ENCODE measurements at places on chromosomes 3 and 15.

DNA sequence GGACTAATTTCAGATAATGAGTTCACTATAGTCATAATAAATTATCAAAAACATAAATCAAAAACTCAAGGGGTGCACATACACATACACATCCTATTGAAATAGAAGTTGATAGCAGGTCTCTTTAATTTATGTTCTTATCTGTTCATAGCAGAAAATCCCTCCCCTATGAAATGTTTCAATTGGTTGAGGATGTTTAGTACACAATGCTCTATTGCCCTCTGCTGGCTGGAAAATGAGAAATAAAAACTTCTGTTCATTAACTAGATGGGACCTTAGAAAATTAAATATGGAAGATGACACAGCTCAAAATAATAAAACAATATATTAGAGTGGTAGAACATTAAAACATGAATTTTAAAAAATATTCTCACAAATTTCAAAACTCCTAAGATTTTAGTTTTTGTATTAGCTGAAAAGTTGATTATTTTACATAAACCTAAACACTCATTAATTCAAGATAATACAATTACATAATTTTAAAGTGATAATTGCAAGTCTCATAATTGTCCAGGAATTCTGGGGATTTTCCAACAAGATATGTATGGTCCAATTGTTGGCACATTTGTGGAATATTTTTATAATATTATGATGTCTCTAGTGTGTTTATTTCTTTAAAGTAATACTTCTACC lies 735.0 kb downstream of the ROBO1 start:
- no peak for DNase-seq

DNA sequence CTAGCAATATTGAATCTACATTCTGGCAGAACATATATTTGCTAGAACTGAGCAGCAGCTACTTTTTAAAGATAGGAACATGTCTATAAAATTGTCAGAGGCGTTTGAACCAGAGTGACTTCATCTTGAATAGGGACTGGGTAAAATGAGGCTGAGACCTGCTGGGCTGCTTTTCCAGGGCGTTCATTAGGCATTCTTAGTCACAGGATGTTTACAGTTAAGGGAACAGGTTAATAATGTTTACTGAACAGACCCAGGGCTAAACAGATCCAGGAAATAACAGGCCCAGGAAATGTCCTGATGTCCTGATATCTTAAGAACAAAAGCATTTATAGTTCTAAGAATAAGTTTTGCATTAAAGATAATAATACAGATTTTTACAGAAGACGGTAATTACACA lies 34.5 kb upstream of the B3GALNT1 start:
- DNase-seq, result no peak

- DNase-seq, result no peak
Observed at GRCh38 chr3:170762064-170762463, 107.9 kb downstream of the RPL22L1 start.

- no peak for DNase-seq
Observed at GRCh38 chr3:25046911-25047771, 380.9 kb upstream of the RARB start.

- DNase-seq, result no peak
Observed at GRCh38 chr15:57509126-57509525, 82.6 kb upstream of the MYZAP start.

DNA sequence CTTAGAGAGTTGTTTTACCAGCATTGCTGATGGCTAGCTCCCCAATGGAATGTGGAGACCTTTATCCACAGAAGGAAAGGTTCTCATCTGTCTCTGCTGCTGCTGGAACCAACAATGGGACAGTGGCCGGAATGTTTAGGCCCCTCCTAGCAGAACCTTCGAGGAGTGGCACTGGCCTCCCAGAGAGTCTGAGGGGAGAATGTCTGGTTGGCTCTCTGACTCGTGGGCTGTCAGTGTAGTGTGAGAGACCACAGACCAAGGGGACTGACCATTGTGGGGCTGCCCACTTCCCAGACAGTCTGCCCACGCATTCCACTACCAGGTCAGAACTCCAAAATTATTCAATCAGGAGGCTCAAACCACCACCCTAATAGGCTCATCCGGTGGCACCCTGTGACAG lies 5.1 kb downstream of the RASL12 start:
- DNase-seq, result no peak

DNA sequence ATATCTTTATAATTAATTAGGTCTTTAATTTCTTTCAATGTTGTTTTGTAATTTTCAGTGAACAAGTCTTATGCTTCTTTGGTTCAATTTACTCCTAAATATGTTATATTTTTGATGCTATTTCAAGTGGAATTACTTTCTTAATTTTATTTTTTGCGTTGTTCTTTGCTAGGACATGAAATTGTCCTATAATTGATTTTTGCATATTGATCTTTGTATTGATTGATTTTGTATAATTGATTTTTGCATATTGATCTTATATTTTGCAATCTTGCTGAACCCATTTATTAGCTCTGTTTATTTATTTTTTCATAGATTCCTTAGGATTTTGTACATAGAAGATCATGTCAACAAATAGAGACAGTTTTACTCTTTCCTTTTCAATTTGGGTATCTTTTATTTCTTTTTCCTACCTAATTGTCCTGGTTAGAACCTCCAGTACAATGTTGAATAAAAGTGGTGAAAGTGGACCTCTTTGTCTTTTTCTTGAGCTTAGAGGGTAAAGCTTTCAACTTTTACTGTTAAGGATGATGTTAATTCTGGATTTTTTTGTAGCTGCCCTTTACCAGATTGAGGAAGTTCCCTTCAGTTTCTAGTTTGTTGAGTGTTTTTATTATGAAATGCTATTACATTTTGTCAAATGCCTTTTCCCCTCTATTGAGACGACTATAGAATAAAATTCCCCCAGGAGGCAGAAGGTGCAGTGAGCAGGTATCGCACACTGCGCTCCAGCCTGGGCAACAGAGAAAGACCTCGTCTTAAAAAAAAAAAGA lies 36.8 kb upstream of the CCDC50 start:
- DNase-seq, result no peak

DNA sequence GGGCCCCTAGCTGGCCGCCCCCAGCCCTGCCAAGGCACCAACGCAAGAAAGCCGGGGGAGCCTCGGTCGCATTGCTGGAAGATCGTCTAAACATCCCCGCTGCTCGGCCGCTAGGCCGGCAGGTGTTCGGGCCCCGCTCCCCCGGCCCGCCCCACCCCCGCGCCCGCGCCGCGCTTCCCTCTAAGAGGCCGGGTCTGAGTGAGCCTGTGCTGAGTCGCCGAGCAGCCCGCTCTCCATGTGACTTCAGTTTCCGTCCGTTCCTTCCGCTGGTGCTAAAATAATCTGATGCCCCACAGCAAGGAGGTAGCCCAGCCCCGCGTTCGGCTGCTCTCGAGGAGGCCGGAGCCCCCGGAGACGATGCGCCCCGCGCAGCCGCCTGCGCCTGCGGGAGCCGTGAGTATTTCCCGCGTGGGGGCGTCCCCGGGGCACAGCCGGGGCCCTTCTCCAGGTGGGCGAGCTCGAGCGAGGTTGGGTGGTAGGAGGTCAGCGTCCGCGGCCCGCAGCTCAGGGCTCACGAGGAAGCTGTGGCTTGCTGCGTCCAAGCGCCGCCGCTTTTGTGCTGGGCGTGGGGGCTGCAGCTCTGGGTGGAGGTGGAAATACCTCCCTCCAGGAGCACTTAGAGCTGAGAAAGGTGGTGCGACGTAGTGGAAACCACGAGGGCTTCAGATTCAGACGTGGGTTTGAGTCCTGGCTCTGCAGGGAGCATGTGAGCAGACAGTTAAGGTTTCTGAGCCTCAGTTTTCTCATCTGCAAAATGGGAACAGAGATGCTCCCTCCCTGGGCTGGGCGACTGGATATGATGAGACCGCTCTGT lies at the start of gene NRROS:
Gene NRROS, plus strand, starts transcription at position 212 of the 814 bp plus-strand sequence. CDS start 14,846 bp downstream, outside the sequence.
- DNase-seq, result peak; percentile 70

DNA sequence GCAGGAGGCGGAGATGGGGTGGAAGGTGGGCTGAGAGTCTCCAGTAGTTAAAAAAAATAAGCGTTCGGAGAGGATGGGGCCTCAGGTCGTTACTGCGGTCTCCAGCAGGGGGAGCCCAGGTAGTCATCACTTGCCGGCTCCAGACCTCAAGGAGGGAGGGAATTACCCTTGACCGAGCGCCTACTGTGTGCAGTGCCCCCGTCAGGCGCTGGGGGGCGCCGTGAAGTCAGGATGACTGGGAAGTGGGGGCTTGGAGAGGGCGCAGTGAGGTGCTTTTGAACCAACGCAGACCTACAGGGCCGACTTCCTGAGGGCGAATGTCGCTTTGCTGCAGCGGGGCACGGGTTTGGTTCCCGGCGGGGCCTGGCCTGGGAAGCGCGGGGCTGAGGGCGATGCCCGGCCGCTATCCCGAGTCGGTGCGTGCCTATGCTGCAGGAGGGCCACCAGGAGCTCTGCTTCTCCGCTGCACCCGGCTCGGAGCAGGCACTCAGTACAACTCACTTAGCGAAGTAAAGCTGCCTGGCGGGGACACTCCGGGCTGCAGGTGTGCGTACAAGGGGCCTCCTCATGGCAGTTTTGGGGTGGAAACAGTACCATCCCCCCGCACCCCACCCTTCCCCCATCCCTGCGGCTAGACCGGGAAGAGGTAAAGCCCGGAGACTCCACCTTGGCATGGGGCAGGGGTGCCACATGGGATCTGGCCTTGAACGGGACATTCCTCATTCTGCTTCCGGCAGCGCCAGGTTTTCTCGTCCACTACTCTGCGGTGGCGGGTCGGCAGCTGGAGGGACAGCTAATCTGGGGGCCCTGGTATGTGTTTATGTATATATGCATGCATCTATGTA lies 79.8 kb downstream of the RHCG start:
- peak; percentile 67 for DNase-seq

- no peak for DNase-seq
Observed at GRCh38 chr15:39362821-39363561, 217.9 kb upstream of the THBS1 start.

DNA sequence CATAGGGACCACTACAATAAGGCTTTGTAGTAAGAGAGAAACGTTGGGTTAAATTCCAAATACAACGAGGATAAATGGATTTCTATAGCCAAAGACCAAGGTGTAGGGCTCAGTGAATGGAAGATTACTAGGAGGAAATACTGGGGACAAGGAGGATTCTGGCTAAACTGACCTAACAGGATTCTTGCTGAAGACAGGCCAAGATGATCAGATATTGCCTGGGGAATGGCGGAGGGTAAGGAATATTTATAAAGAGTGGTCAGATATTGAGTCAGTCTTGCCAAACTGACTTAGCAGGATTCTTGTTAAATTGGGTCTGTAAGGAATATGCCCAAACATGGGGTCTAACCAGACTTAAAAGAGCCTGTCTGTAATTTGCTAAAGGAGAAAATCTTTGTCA lies 463.8 kb downstream of the EDEM1 start:
- DNase-seq, result no peak

DNA sequence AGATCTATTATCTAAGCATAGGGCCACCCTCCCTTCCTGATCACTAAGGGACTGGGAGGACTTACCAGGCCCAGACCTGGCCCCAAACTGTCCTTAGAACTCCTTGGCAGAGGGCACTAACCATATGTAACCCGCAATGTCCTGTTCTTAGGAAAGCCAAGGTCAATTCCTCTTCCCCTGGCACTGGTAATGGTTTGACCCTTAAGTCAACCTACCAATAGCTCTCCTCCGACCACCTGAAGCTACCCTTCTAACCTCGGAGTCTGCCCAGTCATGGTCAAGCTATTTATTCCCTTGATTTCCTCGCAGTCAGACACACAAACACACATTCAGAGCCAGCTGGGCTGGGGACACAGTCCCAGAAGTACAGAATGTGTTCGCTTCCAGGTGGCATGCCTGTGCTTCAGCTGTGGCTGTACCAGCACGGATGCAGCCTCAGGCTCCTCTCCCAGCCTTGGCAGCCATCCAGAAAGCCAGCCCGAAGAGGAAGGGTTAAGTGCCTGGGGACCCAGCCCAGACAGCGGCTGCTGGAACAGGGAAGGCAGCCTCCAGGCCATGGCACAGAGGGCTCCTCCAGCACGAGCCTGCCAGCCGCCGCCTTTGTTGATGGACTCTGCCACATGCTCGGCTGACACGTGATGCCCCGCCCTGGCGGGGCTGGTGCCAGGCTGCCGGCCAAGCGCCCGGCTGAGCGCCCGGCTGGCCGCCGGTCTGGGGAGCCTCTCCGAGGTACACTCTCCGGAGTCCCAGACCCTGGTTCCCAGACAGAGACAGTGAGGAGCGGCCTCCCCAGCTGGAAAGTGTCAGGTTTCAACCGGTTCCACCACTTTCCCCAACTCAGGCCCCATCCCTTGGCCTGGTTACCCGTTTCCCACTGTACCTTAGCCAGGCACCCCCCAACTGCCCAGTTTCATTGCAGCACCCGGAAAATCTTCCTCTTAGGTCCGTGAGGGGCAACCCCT lies 5.5 kb downstream of the BMF start:
- DNase-seq, result no peak

DNA sequence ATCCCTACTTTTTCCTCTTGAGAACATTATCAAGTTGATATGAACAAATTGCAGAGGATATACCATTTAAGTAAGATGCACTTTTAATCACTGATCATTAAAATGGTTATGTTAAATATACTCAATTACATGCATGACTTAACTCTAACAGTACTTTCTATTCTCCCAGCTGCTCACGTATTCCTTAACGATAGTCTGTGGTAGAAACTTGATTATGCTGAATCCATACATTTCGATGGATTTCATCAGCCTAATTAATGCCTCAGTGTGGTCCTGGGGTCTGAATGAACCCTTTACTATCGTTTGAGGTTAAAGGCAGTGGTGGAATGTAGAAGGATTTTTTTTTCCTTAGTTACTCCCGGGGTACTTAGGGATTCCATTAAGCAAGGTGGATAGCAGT lies 18.6 kb downstream of the SOX2 start:
- DNase-seq, result no peak

DNA sequence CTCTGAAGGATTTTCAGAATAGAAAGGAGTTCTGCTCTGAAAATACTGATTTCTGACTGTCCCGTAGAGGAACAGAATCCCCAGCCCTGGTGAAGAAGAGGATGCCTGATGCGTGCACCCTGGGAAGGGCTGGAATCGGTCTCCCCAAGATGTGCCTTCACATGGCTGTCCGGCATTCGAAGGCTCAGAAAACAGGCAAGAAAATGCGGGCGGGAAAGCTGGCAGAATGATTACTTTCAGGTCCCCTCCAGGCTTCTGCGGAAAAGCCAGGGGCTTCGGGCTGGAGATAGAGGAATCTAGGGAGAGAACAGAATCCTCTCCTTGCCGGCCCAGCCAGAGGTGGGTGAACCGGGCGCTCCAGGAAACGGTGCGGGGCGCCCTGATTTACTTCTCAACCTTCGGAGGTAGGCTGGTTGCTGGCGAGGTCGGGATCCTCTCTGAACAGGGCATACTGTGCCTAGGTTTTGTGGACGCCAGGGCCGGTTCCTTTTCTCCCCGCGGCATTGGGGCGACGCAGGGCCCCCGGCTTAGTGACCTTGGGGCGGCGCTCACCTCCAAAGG lies 2.5 kb downstream of the FOXL2NB start:
- no peak for DNase-seq

- DNase-seq, result peak; percentile 8
Observed at GRCh38 chr15:31260646-31261265, 65.9 kb upstream of the KLF13 start.

DNA sequence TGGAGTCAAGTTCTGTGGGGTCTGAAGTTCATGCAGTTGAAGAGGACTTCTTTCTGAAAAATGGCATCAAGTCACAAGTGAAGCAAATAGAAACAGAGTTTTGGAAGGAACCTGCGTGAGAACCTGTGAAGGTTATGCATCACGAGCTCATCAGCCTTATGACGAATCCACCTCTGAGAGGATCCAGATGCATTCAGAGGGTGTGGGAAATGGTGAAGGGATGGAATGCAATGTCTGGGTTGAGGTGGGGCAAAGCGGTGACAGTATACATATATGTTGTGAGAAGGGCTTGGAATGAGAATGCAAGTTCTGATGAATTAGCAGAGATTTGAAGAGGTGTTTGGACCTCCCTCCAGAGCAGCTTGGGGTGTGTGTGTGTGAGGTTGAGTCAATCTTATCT lies 382.1 kb upstream of the TBL1XR1 start:
- DNase-seq, result no peak
